Pons (tissue), 1 donor: ENCODE measurements at places on chromosomes 11 and 22.
A peak's percentile ranks its signal among the peaks of the same experiment; 100 is the strongest.

DNA sequence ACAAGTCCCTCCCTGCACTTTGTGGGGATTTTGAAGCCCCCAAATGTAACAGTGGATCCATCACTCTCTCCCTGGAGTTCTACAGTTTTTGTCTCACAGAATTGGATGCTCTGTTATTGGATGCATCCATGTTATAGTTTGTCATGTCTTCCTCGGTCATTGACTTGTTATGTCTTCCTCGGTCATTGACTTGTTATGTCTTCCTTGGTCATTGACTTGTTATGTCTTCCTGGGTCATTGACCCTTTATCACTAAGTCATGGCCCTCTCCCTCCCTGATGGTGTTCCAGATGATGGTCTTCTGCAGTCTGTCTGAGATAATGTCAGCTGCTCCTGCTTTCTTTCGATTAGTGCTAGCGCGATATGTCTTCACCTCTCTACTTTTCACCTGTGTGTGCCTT, 981.5 kb downstream of the BRD1 start:
- no peak for DNase-seq

GRCh38 chr11:125173556-125173955, 9.0 kb downstream of the PKNOX2 start:
- no peak for DNase-seq

GRCh38 chr22:17265649-17266248, 46.5 kb upstream of the ADA2 start:
- no peak for DNase-seq

GRCh38 chr11:121374286-121374985, 77.7 kb upstream of the SORL1 start:
- no peak for DNase-seq

- no peak for DNase-seq
Measured at GRCh38 chr11:65032216-65032615, 5.0 kb downstream of the SNX15 start.

DNA sequence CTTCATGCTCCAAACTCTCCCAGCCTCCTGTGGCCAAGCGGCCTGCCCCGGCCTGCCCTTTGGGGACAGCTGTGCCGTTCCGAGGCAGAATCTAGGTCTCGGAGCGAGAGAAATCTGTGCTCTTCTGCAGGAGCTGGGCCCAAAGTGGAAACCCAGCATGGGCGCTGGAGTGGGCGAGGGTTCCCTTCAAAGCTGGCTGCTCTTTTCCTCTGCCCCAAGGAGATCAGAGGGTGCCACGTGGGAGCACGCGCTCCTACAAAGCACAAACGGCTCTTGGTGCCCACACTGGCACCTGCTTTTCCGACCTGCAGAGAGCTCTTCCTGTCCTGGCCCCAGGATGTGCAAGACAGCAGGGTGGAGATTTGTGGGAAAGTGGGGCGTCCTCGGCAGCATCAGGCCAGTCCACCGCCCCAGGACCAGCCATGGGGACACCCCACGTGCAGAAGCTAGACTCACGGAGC, 6.9 kb downstream of the OSBPL5 start:
- no peak for DNase-seq

- no peak for DNase-seq
Measured at GRCh38 chr22:46580940-46581537, 39.1 kb upstream of the GRAMD4 start.

DNA sequence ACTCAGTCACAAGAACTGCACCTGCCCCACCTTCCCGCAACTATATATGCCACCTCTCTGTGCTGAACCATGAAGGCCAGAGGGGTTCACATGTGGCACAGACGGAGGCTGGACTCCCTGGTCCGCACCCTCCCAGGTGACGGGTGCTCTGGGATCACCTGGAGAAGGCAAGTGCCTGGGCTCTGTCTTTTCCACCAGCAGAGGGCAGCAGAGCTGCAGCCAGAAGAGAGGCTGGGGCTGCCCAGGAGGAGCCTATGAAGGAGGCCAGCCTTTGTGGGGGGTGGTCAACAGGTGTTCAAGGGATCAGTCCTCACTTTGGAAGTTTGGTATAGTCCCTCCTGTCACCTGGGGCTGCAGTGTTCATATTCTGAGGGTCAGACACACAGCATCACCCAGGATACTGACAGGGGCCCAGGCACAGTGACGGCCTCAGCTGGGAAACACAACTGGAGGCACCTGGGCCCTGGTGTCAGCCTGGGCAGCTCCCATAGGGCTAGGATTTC, 39.2 kb upstream of the IGLL5 start:
- peak; percentile 36 for DNase-seq

DNA sequence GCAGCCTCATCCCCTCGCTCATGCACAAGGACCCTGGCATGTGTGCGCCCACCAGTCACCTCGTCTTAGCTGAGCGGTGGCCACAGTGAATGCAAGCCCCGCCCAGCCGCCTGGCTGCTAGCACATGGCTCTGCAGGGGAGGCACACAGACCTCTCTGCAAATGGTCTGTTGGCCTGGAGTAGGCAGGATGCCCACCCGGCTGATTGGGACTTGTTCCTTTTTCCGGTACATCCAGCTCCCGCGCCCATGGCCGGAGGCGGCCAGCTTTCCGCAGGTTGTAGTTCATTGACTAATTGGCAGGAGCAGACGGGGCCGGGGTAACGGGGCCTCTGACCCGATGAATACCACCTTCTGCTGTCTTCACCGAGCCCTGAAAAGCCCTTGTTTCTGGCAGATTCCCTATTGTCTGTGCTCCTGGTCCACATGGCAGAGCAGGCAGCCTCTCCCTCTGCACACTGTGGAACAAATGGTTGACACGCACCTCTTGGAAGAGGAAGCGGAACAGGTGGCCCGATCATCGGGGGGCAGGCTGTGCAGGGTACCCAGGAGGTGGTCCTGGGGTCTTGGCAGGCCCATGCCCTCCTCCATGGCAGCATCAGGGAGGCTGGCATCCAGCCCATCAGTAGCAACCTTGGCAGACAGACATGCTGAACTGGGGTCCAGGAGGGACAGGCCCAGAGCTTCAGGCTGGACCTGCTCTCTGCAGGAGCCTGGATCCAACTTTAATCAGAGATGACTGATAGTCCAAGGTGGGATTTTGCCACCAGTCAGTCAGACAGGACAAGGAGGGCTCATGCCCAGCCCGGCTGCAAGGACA, 1512.0 kb downstream of the BRD1 start:
- DNase-seq: no peak

DNA sequence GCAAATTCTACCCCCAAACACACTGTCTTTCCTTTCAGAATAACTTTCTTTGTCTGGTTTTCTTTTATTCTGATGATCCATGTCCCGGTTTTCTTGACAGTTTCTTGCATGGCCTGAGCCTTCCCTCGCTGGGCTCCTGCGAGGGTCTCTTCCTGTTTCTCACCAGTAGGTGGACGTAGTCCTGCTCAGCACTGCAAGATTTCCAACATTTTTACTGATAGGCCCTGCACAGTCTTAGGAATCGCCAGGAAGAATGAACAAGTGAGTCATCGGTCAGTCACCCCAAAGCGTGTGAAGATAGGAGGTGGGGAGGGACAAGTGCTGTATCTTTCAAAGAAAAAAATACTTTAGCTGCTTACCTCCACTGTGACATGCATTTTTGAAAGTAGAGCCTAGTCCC, 16.9 kb upstream of the KIRREL3 start:
- DNase-seq: no peak

DNA sequence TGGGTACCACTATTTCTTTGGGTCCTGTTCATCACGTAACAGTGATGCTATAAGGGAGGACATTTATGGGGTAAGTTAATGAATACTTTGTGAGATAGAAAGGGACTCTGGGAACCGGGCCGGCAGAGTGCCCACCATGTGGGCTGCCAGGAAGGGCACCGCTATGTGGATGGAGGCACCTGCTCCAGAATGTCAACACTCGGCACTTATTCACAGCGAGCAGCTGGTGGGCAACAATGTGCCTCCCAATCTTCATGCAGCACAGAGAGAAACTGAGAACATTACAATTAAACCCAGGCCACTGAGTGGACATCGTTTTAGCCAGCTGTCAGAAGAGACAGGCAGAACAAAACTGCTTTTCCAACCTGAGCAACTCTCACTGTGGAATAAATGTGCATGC, 15.8 kb upstream of the ELFN2 start:
- no peak for DNase-seq

DNA sequence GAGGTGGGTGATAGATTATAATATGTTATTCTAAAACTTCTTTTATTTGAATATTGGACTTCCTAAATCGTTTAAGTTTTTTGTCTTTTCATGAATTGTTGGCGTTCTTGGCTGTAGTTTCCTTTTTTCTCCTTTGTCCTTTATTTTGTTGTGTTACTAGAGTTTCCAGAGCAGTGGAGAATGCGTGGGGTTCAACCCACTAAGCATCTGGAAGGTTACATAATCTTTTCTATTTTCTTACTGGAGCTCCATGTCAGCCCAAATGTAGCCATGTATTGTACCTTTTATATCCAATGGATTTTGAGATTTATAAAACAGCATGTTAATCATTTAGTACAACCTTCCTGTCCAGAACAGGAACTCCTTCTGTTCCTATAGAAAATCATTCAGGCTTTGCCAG, 63.2 kb downstream of the PPP6R3 start:
- DNase-seq: no peak

DNA sequence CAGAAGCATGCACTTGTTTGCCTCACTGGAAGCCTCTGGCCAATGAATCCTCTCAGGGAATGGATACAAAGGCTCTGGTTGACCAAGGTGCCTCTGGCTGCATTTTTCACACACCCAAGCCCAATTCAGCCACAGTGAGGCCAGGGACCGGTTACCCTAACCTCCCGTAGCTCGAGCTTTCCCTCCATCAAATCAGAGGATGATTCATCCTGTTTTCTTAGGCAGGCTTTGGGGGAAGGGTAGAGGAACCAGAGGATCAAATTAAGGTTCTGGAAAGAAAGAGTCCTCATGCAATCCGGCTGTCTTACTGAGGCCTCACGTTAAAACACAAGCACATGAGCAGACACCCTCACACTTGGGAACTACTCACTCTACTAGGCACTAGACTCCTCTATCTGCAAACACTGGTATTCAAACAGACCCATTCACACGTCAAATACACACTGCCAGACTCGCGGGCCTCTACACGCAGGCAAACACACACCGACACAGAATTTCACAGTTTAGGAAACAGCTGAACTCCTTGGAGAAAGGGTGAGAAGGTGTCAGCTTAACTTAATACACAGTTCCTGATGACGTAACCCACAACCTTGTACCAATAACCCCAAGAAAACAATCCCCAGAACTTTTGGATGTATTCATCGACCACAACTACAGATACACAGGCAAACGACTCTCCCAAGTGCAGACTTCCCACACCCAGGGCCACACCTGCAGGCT, 12.4 kb downstream of the NRXN2 start:
- no peak for DNase-seq

DNA sequence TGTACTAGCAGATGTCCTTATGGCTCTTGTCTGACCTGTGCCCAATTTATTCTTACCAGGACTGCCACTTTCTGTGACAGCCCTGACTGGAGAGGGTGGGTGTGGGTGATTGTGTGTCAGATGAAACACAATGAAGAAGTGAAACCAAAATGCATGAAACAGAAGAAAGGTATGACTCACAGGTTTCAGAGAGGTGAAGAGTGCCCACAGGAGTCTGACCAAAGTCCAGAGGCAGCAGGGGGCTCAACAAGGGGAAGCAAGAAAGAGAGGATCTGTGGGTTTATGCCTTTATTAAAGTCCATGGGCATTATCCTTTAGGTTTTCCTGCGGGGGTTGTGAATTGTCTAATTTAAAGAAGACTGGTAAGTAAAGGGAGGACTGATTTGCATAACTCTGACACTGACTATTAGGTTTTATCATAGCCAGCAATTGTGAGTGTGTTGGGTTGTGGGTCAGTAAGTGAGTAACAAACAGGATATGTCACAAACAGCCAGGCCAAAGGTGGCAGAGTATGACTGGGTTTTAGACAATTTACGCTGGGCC, 3.9 kb upstream of the OR4C6 start:
- no peak for DNase-seq

DNA sequence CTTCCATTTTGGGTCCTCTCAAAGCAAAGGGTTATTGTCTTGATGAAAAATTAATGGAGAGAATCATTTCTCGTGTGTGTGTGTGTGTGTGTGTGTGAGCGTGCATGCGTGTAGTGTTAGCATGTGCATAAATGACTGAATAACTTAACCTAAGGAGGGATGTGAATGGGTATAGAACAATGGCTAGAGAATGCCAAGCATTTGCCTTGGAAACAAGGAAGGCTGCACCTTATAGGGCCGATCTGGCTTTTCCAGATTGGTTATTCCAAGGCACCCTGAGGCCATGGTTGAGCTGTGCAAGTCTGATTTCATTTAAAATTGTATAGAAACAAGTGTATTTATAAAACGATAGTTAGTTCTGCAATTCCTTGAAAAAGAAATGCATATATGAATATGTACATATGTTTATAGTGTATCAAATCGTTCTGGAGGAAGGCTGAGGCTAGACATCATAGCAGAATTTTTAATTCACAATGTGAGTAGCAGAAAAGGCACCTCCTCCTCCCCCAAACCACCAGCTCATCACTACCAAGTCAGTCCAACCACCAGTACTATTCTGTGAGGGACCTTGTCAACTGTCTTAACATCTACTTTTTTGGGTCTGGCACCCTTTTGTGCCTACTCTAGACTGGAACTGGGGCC, 322.7 kb upstream of the ISX start:
- no peak for DNase-seq

GRCh38 chr11:39541945-39542351, 1917.5 kb downstream of the LRRC4C start:
- DNase-seq: no peak

DNA sequence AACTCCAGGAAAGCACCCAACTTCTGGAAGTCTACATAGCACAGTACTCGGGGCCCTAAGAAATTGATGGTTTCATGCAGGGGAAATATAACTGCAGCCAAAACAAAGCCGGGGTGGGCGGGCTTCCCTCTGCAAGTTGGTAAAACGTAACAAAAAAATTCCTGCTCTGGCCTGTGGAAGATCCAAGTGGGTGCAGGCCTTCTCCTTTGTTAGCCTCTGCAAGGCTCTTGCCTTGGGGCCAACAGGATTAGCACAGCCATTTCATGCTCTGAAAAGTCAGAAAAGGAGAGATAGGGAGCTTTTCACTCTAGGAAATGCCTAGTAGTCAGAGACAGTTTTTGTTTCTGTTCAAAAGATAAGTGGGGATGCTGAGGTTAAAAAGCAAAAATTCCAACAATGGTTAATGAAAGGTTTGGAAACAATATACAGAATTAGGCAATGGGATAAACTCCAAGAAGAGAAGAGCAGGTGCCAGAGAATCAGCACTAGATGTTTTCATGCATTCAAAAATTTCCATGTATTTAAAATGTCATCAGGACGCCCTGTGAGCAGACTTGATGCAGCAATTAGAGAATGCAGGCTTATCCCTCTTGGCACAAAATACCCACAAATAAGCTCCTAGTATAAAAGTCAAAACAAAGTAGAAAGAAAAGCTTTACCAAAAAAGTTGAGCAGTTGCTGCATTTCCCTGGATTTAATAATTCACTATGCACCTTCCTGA, 72.3 kb upstream of the CHRM4 start:
- no peak for DNase-seq
